ENCODE measurements at places on chromosomes 4 and X.

DNA sequence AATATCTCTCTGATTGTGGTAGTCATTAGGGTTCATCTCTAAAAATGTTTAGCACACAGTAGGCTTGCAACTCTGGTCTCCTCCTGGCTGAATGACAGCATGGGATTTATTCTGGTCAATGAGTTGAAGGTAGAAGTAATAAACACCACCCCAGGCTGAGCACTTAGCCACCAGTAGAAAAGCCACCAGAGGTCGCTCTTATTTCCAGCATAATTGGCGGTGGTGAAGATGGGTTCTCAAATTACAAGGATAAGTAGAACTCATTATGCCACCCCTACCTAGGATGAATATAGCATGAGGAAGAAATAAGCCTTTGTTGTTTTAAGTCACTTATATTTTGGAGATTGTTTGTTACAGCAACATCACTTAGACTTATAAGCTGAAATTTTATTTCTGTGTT, 302.7 kb downstream of the GPM6A start:
- peak; percentile 30 for DNase-seq

- DNase-seq: no peak
Measured at GRCh38 chr4:98620087-98620784, 38.2 kb downstream of the TSPAN5 start.

GRCh38 chrX:15737959-15738902, at the start of gene CA5B:
Gene CA5B (plus strand): TSS chrX:15738270. CDS start chrX:15750024, 11,754 bp downstream.
- peak; percentile 97 for DNase-seq

- no peak for DNase-seq
Measured at GRCh38 chrX:122863067-122863466, 321.0 kb upstream of the GRIA3 start.

DNA sequence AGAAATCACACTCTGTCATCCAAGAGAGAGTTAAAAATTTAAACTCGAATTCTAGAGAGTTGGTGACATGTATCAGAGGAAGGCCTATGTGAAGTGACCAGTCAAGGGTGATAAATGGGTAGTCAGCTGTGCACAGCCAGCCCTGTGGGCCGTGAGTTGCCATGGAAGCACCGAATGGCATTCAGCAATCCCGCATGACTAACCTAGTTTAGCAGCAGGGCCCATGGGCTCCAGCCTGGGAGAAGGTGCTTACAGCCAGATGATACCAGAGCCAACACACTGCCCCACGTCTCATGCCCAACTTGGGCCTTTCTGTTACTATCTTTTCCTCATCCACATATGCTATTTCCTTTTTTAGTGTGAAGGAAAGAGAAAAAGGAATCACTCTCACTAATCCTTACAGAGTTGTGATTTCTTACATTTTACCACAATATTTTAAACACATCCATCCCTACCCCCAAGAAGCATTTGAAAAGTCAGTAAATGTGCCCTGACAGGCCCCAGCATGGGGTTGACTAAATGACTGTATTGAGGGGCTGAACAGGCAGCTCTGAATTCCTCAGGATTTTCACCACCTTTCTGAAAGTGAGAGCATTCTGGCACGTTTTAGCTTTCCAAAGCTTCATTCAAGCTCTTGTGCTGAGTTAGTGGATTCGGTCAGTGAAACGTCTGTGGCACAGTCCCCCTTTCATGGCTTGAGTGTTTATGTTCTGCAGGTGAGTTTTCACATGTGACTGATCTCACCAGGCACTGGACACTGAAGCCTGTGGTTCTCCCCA, 104.2 kb downstream of the AFF1 start:
- no peak for DNase-seq

- DNase-seq: no peak
Measured at GRCh38 chrX:44020693-44021092, 47.5 kb upstream of the NDP start.

GRCh38 chr4:137597752-137598430, 65.6 kb upstream of the PCDH18 start:
- no peak for DNase-seq

DNA sequence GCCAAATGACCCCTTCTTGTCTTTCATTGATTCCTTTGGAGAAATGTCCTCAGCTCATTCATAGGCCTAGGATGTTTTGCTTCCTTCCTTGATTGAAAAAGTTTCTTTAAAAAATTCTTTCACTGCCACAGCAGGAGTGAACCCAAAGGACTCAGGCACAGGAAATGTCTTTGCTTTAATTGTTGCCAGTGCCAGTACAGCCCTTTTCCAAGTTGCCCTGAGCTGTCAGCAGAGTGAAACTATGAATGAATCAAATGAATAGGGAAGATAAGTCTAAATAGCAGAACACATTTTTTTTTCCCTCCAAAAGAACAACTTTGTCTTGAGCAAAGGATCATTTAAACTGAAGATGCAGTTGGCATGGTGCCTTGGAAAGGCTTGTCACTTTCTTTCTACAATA, 63.8 kb upstream of the SLC4A4 start:
- DNase-seq: no peak

- no peak for DNase-seq
Measured at GRCh38 chr4:57039345-57039744, 60.6 kb downstream of the POLR2B start.

DNA sequence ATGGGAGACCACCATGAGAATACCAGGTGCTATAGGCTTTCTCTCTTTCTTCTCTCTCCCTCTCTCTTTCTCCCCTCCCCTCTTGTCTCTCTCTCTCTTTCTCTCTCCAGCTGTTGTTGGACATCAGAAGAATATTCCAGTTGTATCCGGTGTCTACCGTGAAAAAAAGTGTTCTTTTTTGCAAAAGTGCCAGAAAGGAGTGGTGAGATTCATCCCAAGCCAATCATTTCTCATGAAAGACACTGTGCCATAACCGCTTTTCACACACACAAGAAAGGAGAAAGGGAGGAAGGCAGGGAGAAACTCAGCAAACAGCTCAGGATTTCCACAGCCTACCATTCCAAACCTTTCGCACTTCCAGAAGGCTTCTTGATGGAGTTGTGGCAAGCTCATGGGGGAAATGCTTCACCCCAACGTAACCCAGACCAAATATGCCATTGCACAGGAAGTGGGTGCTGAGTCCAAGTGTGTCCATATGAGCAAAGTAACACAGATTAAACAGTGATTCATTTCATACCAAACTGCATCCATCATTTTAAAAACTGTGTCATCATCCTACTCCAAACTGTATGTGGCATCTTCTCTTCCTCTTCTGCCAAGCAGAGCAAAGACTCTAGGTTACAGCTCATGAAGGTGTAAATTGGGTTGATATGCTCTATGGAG, 224.0 kb downstream of the APBB2 start:
- no peak for DNase-seq

GRCh38 chr4:27278615-27279375, 418.2 kb downstream of the STIM2 start:
- peak; percentile 68 for DNase-seq
